ENCODE measurements at places on chromosomes 13 and 19.

DNA sequence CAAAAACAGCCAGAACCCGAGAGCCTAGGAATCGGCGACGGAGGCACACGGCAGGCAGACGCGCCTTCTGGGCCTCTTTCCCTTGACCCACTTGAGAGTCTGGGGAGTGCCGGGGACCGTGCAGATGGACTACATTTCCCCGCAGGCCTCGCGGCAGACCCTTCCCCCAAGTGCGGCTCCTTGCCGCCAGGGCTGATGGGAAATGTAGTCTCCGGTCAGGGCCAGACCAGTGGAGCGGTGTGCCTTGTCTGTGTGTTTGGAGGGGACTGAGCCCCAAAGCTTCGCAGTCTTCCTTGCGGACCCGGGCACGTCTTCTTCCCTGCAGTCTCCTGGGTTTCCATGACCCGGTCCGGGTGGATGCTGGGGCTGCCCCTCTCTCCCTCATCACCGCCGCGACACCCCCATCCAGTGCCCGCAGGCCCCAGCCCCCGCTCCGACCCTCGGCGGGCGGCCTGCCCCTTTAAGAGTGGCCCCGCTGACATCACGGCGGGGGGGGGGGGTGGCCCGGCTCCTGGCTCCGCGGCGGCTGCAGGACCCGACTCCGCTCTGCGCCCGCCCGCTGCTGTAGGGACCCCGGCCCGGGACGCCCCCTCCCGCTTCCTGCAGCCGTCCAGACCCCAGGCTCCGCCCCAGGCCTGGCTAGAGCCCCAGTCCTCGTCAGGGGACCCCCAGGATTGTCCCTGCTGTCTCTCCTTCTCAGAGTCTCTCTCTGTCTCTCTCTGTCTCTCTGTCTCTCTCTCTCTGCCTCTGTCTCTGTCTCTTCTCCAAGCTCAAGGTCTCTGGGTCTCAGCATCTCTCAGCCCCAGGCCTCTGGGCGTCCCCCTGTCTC, 758 bp upstream of the CACNG7 start:
- DNase-seq, result peak; percentile 75

DNA sequence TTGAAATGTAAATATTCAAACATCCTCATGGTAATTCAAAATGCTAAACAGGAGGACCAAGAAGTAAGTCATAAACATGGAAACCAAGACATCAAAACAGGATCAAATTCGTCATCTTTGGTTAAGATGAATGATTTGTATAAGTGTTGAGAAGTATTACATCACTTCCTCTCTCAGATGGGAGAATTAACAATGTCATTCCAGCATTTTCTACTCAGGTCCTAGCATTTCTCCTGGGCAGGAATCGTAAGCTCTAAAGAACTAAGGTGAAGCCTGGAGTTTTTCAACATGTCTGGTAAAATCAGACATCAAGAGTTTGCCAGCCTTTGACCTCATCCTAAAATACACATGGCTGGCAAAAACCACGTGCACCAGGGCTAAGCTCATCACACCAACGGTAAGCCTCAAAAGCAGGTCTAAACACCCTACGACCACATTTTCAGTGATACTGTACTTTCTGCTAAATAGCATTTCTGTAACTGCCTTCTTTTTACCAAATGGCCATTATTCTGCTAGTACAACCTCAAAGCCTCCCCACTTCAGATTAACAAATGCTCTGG, 24.8 kb downstream of the RANBP3 start:
- no peak for DNase-seq

DNA sequence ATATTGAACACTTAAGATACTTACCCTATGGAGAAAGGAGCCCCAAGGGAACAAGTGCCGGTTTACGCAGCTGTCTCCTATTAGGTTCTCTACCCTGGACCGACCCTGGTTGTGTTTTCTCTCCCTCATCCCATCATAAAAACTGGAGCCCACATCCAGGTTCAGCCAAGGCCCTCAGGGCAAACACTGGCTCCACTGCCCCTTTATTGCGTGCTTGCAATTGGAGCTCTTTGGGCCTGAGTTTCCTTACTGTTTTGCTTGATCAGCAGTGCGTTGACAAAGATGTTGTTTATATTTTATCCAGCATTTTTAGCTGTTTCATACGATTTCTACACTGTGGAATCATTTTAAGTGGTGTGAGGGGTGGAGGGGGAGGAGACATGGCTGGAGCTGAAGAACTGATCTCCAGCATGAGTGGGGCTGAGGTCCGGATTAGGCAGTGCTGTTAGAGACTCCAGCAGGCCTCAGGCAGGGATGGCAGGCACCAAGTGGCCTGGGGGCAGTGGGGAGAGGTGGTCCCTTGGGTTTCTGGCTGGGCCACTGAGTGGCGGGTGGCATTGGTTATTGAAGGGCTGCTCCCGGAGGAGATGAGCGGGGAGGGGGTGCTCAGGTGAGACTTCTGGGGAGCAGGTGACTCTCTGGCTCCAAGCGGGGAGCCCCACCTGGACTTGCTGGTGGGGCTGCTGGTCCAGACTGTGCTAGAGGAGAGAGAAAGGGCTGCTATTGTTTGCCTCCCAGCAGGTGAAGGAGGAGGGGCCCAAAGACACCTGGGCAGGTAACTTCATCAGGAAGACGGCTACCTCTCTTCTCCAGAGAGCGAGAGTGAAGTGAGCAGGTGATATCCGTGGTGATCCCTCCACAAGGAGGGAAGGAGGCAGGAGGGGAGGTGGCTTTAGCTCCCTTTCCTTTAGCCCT, 62.4 kb upstream of the RNF113B start:
- DNase-seq, result peak; percentile 97

DNA sequence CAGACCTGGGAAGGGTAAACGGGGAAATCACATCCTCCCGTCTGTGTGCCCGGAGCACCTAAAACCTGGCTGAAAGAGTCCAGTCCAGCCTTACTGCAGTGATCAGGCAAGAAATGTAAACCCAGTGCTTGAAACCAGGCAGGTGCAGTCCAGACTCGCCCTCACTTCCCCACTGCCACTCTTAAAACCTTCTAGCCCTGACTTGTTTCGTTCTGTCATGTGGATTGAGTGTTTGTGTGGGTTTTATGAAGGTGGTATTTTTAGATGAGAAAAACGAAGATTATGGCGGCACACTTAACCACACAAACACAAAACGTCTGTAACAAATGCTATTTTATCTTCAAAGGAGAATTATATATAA, 839 bp upstream of the CKAP2 start:
- peak; percentile 74 for DNase-seq

GRCh38 chr13:87094646-87095045, 576.5 kb upstream of the SLITRK5 start:
- DNase-seq, result no peak

DNA sequence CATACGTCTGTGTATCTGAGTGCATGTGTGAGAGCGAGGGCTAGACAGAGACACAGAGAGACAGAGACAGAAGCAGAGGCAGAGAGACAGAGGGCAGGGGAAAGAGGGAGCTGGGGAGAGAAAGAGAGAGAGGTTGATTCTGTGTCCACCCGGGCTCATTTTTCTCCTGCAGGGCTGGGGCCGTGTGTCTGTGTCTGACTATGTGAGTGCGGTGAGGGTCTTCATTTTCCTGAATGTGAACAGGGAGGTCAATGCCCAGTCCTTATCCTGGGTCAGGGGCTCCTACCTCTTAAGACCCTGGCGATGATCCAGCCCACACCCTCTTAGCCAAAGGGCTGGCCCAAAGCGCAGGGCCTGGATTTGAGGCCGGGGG, 17.7 kb downstream of the LRRC4B start:
- DNase-seq, result no peak

DNA sequence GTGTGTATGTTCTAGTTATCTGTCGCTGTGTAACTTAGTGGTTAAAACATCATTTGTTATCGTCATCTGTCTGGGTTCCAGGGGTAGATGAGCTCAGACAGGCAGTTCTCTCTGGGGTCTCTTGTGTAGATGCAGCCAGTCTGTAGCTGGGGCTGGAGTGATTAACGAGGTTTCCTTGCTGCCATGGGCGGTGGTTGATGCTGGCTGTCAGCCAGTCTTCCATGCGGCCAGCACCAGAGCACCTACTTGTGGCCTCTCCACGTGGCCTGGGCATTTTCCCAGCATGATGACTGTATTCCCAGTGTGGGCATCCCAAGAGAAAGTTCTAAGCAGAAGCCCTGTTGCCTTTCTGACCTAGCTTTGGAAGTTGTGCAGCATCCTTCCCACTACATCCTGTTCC, 10.7 kb downstream of the ERCC5 start:
- peak; percentile 10 for DNase-seq

DNA sequence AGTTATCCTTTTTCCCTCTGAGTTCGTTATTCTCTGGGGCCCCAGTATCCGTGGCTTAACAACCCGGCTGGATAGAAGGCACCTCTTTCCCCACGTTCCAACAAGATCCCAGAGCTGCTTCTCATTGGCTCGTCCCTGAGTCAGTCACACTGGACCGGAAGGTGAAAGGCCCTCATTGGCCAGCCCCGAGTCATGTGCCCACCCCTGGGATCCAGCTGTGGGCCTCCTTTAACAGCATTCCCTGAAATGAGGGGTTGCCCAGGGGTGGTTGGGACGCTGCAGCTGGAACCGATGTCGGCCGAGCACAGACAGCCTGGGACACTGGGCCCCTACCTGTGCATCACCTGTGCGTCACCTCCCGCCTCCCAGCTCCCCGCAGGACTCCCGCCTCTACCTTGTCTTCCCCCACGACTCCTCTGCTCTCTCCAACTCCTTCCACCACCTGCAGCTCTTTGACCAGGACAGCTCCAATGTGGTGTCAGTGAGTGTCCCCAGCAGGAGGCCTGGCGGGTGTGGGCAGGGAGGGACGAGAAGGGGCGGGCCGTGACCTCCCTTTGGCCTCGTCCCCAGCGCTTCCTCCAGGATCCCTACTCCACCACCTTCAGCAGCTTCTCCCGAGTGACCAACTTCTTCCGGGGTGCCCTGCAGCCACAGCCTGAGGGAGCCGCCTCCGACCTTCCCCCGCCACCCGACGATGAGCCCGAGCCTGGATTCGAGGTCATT, 4.3 kb downstream of the TBC1D17 start:
- no peak for DNase-seq

DNA sequence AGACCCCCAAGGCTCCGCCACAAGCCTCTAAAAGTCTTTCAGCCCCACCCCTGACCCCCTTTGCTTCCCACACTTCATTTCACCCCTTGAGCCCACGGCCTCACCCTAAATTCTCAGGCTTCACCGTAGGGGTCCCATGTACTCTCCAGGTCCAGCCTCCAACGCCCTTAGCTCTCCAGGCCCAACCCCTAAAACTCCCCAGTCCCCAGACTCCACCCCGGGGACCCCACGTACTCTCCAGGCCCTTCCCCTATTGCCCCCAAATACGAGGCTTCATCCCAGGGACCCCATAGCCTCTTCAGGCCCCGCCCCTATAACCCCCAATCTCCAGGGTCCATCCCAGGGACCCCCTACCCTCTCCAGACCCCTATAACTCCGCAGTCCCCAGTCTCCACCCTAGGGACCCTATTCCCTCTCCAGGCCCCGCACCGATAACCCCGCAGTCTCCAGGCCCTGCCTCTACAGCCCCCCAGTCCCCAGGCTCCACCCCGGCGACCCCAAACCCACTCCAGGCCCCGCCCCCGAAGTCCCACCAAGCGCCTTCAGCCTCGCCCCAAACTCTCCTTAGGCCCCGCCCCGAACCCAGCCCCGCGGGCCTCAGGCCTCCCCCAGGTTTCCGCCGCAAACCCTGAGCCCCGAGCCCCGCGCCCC, 619 bp downstream of the MED16 start:
- DNase-seq, result peak; percentile 71

DNA sequence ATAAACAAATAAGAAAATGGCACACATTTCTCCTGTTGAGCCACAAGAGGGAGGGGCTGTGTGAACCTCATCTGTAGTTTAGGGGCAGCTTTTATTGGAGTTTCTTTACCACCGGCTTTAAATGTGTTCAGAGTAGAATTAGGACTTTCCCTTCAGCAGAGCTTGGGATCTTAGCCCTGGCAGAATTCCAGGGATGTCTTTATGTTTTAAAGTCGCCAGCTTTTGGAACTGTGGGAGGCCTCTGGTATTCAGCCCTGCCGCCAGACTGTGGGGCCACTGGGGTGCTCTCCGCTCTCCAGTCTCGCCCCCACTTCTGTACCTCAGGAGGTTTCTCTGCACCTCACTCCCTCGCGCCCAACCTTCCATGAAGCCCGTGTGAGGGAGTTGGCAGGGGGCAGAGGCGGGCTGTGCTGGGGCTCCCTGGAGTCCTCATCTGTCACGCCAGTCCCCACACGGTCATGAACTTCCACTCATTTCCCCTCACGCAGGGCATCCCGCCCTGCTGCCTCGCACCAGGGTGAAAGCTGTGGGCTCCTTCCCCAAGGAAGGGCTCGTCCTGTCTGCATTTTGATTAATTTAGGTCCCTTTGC, 31.5 kb downstream of the CCDC8 start:
- no peak for DNase-seq

DNA sequence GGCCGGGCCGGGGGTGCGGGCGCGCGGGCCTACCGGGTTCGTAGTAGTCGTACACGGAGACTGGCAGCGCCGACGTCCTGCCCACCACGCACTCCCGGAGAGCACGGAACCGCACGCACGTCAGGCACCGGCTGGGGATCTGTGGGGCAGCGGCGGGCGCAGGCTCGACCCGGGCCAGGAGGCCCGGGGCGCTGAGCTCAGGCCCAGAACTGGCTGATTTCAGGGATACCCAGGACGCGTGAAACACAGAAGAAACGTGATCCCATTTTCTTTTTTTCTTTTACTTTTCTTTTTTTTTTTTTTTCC, 9.0 kb downstream of the F2RL3 start:
- DNase-seq, result no peak

DNA sequence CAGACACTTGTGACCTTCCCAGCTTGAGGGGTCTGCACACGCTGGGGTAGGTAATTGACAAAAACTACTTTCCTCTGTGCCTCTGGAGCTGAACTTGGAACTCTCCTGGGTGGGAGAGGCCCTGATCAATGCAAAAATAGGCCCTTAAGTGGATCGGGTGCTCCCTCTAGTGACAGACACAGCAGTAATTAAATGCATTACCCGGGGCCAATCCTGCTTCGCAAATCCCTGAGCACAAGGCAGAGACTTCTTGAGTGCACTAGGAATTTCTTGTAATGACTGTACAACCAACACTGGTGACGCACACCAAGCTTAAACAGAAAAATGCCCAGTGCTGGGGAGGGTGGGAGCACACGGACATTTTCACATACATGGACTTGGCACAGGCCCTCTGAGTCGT, 10.6 kb upstream of the UBE2S start:
- peak; percentile 87 for DNase-seq

- peak; percentile 20 for DNase-seq
Observed at GRCh38 chr19:4914736-4915501, 5.6 kb downstream of the UHRF1 start.

GRCh38 chr13:99124794-99125316, 75.8 kb upstream of the UBAC2 start:
- DNase-seq, result no peak
